Endothelial cell of coronary artery (primary cell): ENCODE measurements at places on chromosomes 12 and 14. TPM values are rescaled to one million over a fixed set of nuclear protein-coding genes. Genes with fewer than 3 reads are reported as not detected.

Gene FAM90A1
- total RNA-seq = 0.09 TPM in 1 of 2 replicates, not detected in the other

Gene SLC10A1
- not detected in 2 replicates for total RNA-seq

Gene TRIM9
- under 0.01 TPM in 1 of 2 replicates, not detected in the other for total RNA-seq

Gene PABPN1
- total RNA-seq = 83.3 and 103 TPM in 2 replicates

Gene NPAS3
- 0.09 TPM in 2 replicates for total RNA-seq

Gene PPP1R1A
- total RNA-seq = not detected in 2 replicates

Gene SERPINA12
- total RNA-seq = not detected in 2 replicates

Gene GLT1D1
- not detected in 2 replicates for total RNA-seq

Gene DHRS2
- 0.09 TPM in 1 of 2 replicates, not detected in the other for total RNA-seq

Gene NR4A1
- 0.27 and 1.4 TPM in 2 replicates for total RNA-seq

Gene SERPINA3
- 0.18 and 36.9 TPM in 2 replicates for total RNA-seq

Gene PLA2G1B
- not detected in 2 replicates for total RNA-seq

Gene HELB
- 1.3 TPM in 2 replicates for total RNA-seq

Gene CLEC7A
- total RNA-seq = 0.09 and 0.18 TPM in 2 replicates

Gene HSPB8
- 1.6 and 6.5 TPM in 2 replicates for total RNA-seq

Gene ITGA7
- total RNA-seq = 0.09 and 1.0 TPM in 2 replicates

Gene BEGAIN
- under 0.01 TPM in 1 of 2 replicates, not detected in the other for total RNA-seq

Gene VPS37B
- total RNA-seq = 13.6 and 13.8 TPM in 2 replicates
